ENCODE measurements at places on chromosomes 7 and 10. TPM values are rescaled to one million over a fixed set of nuclear protein-coding genes. Genes with fewer than 3 reads are reported as not detected.

DNA sequence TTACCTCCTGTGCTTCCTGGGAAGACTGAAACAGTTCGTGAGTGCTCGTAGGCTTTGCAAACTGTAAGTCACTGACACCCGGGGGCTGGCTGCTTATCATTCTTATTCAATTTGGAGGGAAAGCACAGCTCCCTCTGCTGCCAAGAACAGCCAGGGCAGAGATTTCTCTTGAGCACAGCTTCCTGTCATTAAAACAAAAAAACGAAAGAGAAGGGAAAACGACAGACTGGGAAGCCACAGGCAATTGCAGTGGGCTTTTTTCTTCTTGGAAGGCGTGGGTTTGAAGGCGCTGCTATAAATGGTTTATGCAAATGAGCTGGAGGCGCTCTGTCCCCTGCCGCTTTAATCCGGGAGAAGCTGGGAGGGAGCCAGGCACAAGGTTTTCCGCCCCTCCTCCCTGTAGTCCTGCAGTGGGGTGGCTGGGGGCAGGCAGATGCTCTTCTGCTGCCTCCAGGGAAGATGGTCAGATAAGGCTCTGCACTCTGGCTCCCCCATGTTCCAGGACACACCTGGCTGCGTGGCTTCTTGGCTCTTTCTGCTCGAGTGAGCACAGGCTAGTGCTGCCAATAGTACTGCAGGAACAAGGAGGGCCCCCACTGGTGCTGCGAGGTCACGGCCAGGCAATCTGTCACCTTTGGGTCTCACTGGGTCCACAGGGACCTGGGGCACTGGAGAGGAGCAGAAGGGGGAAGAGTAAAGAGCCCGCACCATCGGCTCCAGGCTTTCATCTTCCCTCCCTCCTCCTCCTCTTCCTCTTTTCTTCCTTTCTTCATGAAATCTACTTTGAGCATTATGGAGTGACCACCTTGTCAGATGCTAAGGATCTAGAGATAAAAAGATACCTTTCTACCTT is 49.5 kb downstream of the NEURL1 start:
- peak; percentile 44 for DNase-seq
- peaks cover 23% of the 10 kb centered on the region for H3K4me1 ChIP-seq
- H3K36me3 ChIP-seq = no peaks in the 10 kb centered on the region
- H3K4me3 ChIP-seq = peak overlapping the region; percentile 35

GRCh38 chr7:36181668-36182067 is 28.6 kb downstream of the EEPD1 start:
- H3K36me3 ChIP-seq = no peaks in the 10 kb centered on the region
- H3K27me3 ChIP-seq = peaks cover 4% of the 10 kb centered on the region
- no peak for DNase-seq
- no peaks in the 10 kb centered on the region for H3K4me1 ChIP-seq
- H3K27ac ChIP-seq = no peak overlapping the region

- H3K27ac ChIP-seq = no peak overlapping the region
- H3K4me1 ChIP-seq = peaks cover 7% of the 10 kb centered on the region
- DNase-seq = peak; percentile 69
- no peaks in the 10 kb centered on the region for H3K36me3 ChIP-seq
- H3K4me3 ChIP-seq = no peak overlapping the region
- H3K27me3 ChIP-seq = no peaks in the 10 kb centered on the region
Measured at GRCh38 chr7:19713676-19714075, 4.8 kb upstream of the POLR1F start.

GRCh38 chr10:93379731-93380575 is 102.2 kb downstream of the MYOF start:
- no peak overlapping the region for H3K4me3 ChIP-seq
- H3K27me3 ChIP-seq = no peaks in the 10 kb centered on the region
- no peak for DNase-seq

- peaks cover 7% of the 10 kb centered on the region for H3K27me3 ChIP-seq
- H3K4me1 ChIP-seq = peaks cover 13% of the 10 kb centered on the region
- H3K27ac ChIP-seq = no peak overlapping the region
Measured at GRCh38 chr10:86401588-86402282, 35.1 kb upstream of the GRID1 start.

- H3K4me1 ChIP-seq = peaks cover 8% of the 10 kb centered on the region
- no peaks in the 10 kb centered on the region for H3K36me3 ChIP-seq
- no peak for DNase-seq
- H3K27ac ChIP-seq = no peak overlapping the region
- H3K4me3 ChIP-seq = no peak overlapping the region
Measured at GRCh38 chr10:48589266-48589665, 15.6 kb downstream of the ARHGAP22 start.

HMX2 gene
- total RNA-seq = not detected

ELFN1 gene
- 0.12 TPM for total RNA-seq

GRCh38 chr10:63614371-63614891 is 93.2 kb downstream of the REEP3 start:
- no peaks in the 10 kb centered on the region for H3K36me3 ChIP-seq
- H3K4me3 ChIP-seq = no peak overlapping the region
- no peak for DNase-seq
- no peaks in the 10 kb centered on the region for H3K4me1 ChIP-seq
- no peaks in the 10 kb centered on the region for H3K27me3 ChIP-seq

PALD1 gene
- total RNA-seq = 2.4 TPM

SYT15B gene
- total RNA-seq = not detected

DPCD gene
- total RNA-seq = 2.2 TPM

GRCh38 chr10:119136084-119136483 is 29.4 kb downstream of the SFXN4 start:
- H3K4me1 ChIP-seq = peaks cover 7% of the 10 kb centered on the region
- no peak overlapping the region for H3K4me3 ChIP-seq
- no peak overlapping the region for H3K27ac ChIP-seq
- DNase-seq = no peak
- H3K27me3 ChIP-seq = no peaks in the 10 kb centered on the region

DNA sequence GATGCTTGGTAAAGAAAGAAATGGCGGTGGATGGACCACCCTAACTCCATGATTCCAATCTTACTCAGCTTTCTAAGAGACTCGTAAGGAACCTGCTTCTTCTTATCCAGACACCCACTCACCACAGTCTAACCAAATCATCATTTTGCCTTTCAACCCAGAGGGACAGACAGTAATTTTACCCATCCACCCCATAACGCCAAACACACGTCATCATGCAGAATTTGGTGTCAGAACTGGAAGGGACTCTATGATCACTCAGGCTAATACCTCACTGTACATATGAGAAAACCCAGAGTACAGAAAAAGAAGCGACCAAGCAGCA is 388 bp downstream of the ECD start:
- H3K4me1 ChIP-seq = peaks cover 22% of the 10 kb centered on the region
- DNase-seq = no peak
- peaks cover 8% of the 10 kb centered on the region for H3K36me3 ChIP-seq
- H3K27me3 ChIP-seq = no peaks in the 10 kb centered on the region
- peak overlapping the region; percentile 90 for H3K27ac ChIP-seq

PRLHR gene
- total RNA-seq = not detected

DNA sequence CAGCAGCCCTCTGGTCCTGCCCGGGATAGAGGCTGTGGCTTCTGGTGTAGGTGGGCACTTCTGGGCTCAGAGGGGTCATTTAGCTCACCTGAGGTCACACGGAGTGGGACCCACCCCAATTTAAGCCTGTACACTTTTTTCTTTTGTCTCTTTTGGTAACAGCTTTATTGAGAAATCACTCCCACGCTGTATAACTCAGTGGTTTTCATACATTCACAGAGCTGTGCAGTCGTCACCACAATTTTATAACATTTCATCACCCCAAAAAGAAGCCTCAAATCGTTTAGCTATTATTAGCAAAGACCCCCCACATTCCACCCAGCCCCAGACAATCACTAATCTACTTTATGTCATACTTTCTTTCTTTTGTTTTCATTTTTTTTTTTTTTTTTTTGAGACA is 62.3 kb downstream of the LHPP start:
- no peak for DNase-seq
- no peak overlapping the region for H3K4me3 ChIP-seq
- no peaks in the 10 kb centered on the region for H3K36me3 ChIP-seq
- H3K27ac ChIP-seq = no peak overlapping the region
- peaks cover 16% of the 10 kb centered on the region for H3K4me1 ChIP-seq

WNT8B gene
- total RNA-seq = not detected

Data from B cell (primary cell).